ENCODE measurements at places on chromosomes 2 and 18.

DNA sequence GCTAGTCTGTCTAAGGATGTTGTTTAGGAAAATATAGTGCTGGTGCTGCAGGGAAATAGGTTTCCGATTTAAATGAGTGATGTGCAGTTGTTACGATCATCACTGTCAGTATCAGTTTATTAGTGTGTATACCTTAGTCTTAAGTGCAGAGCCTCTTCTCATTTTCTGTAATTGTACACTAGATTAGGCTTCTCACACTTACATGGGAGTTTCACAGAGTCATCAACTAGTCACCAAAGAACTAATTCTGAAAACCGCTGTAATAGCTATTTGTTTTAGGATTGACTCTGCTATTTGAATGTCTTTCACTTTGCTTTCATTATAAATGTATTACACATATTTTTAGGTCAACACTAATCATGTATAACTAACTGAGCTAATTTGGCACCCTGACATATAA, 99.8 kb upstream of the ZEB2 start:
- no peak for DNase-seq

DNA sequence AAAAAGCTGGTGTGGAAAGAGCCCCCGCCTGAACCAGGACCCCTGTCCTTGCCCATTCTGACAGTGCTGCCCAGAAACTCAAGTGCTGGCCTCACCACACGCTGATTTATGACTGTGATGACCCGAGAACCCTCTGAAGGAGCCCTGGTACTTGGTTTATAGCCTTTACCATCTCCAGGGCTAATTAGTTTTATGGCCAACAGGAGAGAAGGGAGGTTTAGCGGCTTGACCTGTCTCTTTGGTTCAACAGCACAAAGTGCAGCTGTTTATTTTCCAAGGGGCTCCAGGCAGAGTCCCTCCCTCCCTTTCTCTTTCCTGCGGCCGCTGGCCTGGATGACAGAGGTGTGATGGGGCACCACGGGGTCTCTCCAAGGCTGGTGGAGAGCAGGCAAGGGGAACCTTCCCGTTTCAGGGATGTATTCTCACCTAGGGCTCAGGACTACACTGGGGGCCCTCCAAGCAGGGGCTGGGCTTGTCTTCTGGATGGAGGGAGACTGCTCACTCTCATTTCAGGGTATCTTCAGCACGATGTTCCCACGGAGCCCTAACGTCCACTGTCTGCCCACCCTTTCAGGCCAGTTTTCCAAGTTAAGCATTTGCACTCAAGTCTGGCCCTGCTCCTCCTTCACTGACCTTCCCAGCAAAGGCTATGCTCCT, 174.2 kb upstream of the GLI2 start:
- DNase-seq, result no peak

DNA sequence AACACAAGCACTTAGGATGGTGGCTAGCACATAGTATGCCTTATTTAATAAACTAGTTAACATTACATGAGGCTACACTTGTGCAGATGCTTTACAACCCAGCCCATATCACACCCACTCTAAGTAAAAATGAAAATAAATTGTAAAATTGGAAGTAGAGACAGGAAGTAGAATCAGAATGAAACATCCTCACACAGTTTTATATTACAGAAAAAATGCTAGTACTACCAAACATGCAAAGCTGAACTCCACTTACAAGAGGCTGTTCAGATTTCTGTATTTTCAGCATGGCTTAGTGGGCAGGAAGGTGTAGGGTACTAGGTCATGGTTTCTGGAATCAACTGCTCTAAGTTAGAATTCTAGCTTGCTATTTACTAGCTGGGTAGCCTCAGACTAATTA, 18.2 kb upstream of the CRIM1 start:
- DNase-seq, result no peak

GRCh38 chr2:215436705-215437565, 1.1 kb upstream of the FN1 start:
- DNase-seq, result no peak

GRCh38 chr18:50277942-50278341, 3.4 kb downstream of the MBD1 start:
- DNase-seq, result no peak

DNA sequence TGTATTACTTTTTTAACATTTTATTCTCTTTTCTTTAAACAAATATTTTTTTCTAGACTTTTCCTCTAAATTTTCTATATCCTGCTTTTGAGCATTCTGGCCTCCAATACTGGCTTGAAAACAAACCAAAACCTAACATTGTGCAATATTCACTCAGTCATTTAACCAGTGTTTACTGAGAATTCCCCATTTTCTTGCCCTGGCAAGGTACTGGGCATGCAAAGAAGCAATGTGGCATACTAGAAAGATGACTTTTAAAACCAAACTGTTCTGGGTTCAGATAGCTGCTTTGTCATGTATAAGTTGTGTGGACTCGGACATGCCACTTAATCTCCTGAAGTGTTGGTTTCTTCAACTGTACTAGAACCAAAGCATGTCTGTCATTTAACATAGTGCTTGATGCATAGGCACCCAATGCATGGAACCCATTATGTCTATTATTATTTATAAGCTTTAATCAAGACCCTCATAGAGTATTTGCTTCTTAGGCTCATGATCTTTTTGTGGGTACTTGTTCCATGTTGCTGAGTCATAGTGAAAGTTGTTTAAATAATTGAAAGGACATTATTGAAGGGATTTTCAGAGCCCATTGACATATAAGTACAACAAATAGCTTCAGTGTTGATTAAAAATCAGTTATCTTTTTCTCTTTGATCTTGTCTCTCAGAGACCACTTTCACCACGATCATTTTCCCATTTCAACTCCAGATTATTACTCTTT, 185.4 kb upstream of the OSR1 start:
- no peak for DNase-seq

DNA sequence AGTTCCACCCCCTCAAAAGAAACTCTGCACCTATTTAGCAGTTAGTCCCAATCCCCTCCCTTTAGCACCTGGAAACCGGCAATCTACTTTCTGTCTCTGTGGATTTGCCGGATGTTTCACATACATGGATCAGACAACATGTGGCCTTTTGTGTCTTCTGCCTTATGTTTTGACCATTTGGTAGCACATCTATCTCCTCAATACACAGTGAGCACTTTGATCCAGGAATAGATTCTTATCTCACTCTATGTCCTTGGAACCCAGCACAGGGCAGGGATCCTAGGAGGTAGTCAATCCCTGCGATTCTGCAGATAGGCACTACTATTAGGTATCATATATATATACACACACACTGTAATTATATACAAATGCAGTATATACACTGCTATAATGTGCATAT, 3.8 kb upstream of the OTOF start:
- DNase-seq, result no peak

GRCh38 chr2:97713296-97714083, at the start of gene ZAP70:
Gene ZAP70 (plus strand): TSS chr2:97713576. CDS start chr2:97724037, 10,461 bp downstream.
- DNase-seq, result peak; percentile 32

DNA sequence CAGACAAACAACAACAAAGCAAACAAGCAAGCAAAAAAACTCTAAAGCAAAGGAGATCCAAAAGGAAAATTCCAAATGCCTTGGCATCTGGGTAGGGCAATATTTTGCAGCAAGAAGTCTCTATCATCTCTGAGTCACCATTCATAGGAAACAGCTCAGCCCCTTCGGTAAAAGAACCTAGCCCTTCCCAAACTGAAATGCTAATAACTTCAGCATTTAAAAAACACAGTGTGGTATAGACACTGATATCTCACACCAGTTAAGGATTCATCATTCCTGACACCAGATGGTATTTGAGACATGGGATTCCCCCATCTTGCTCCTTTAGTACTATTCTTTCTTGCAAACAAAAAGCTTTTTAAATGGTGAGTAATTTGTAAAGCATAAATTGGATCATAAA, 491.8 kb downstream of the TXNL1 start:
- no peak for DNase-seq

- DNase-seq, result no peak
These were observed 106.0 kb downstream of the ZNF236 start for GRCh38 chr18:76928179-76928868.

- DNase-seq, result peak; percentile 68
These were observed 4.6 kb upstream of the MLPH start for GRCh38 chr2:237482485-237482884.

DNA sequence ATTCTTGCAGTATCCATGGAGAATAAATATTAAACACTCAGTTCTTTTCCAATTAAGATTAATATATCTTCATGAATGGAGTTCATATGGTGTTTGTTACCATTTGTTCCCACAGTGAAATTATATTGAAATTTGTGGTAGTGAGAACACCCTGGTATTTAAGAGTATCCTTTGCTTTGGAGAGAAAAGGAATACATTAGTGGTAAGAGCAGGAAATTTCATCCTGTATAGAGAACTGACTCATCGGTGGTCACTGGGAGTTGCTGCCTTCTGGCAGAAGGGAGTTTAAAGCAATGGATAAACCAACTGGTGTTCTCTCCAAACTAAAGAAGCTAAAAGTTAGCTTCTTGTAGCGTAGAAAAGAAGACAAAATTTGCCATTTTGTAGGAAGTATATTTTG, 107.3 kb downstream of the MYO1B start:
- no peak for DNase-seq

- DNase-seq, result peak; percentile 24
These were observed 12.0 kb downstream of the SIGLEC15 start for GRCh38 chr18:45837283-45838070.

DNA sequence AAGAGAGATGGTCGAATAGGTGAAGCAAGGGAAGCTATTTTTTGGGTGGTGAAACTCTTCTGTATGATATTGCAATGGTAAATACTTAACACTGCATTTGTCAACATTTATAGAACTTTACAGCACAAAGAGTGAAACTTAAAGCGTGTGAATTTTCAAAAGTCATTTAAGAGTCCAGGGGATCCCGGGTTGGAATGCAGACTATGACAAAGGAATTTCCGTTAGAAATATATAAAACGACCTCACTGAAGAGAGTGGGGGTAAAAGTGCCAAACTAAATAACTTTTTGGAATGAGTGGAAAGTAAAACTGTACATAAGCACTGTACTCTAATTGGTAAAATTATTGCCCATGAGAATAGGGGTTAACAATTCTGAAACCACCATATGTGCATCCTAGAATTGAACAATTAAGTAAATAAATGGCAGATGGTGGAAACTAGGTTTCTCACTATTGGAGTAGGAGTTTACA, 191.0 kb upstream of the FN1 start:
- DNase-seq, result no peak

GRCh38 chr2:233996000-233996399, 54.5 kb upstream of the SPP2 start:
- DNase-seq, result no peak

DNA sequence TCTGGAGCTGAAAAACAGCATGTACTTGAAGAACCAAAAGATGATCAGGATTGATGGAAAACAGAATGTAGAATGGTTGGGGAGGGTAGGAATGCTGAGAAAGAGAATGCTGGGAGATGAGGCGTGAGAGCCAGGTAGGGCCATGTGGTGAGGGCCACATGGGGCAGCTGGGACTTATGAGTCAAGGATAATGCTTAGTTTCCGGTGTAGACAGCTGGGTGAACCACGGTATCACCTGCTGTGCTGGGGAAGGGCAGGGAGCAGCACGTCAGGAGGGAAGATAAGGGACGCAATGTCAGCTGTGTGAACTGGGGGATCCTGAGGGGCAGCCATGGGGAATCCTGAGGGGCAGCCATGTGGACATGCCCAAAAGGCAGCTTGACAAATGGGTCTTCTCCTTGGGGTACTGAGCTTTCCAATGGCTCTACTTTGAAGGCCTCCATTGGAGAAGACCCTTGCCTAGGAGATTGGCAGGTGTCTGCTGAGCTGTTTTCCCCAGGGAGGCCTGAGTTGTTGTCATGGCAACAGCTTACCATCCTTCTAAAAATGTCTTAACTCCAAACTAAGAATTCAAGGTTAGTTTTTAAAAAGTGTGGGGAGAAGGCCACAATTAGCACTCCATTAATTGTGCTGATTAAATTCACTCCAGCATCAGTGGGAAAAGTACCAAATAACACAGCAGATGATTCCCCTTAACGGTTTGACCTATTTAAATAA, 51.1 kb downstream of the MTHFD2 start:
- no peak for DNase-seq

GRCh38 chr2:234478121-234478858, 18.6 kb downstream of the ARL4C start:
- DNase-seq, result no peak

DNA sequence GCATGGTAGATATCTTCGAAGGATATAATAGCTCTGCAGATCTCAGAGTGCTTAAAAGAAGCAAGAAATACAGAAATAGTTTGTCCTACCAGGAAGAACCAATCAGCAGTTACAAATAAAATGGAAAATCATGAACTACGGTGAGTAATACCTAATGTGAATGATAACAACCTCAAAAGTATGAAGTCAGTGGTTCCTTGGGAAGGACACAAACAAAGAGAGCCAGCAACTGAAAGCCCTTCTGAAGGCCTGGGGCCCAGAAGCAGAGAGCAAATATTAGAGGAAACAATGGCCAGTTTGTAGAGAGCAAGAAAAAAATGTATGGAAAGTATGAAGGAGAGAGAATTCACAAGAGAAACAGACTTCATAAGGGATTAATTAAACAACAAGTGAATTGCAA, 226.8 kb upstream of the CHST9 start:
- no peak for DNase-seq

DNA sequence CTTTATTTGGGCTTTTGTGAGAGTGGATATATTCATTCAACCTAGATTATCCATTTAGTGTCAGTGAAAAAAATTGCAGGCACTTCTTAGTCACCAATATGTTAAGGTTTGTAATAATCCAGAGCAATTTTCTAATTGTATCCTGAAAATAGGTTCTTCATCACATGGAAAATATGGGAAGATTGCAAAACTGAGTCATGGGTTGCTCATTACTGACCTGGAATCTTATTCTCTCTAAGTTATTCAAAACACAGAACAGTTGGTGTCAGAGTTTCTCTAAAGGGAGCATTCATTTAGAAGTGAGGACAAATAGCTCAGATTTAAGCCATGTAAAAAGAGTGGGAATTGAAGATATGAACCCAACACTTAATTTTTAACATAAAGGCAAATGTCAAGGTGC, 181.3 kb downstream of the IKZF2 start:
- no peak for DNase-seq

DNA sequence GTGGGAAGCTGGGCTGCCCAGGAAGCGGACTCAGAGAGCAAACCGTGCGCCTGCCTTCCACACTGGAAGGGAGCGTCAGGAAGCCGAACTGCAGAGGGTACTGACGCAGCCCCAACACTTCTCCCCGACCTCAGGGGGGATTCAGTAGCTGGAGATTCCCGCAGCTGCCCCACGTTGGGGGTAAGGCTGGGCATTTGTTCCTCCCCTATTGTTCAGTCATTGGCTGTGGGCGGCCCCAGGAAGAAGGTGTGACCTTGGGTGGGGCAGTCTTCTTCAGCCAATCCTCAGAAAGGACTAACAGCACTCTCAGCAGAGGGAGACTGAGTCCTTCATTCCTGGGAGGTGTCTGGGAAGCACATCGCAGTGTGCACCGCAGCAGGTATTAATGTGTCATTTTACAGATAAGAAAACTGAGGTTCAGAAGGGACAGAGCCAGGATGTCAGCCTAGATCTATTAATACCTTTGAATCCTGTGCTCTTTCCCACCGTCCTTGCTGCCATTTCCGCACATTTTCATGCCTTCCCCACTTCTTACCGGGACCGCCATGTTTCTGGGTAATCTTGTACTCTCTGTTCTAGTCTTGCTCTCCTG, 12.1 kb upstream of the C18orf32 start:
- no peak for DNase-seq

GRCh38 chr2:73106791-73107190, 6.0 kb downstream of the RAB11FIP5 start:
- DNase-seq, result no peak
